KBM-7 (cell line): ENCODE measurements at places on chromosomes 13 and 19.
A peak's percentile ranks its signal among the peaks of the same experiment; 100 is the strongest.

- no peak for DNase-seq
These were observed 59.0 kb upstream of the FARP1 start for GRCh38 chr13:98083936-98084335.

DNA sequence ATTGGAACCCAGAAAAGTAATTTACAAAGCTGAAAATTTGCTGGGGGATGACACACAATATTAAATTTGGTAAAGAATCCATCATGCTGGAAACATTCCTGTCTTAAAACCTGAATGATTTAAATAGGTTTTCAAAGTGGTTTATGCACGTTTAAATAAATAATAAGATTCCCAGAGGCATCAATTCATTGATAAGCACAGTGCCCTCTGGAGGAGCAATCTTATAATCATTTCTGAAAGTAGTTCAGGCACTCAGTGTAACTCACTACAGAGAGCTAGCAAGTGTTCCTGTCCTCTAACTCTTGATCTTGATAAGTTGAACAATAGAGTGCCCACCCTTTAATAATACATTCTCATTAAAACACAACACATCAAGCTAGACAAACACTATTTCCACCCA lies 43.5 kb upstream of the SHISA2 start:
- no peak for DNase-seq

DNA sequence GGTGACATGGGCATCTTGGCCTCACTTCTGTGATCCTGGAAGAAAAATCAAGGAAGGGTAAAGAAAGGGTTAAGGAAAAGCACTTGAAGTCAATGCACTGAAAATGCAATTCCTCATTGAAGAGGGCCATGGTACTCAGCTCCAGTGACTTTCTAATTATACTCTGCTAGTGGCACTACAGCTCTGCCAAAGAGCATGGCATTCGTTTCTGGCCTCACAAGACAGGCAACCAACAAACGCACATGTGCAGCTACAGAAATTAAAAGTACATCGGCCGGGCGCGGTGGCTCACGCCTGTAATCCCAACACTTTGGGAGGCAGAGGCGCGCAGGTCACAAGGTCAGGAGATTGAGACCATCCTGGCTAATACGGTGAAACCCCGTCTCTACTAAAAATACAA lies 21.8 kb downstream of the SACS start:
- DNase-seq, result no peak

GRCh38 chr13:63541336-63541735 lies 2125.7 kb upstream of the PCDH20 start:
- no peak for DNase-seq

- DNase-seq, result no peak
These were observed 345.6 kb downstream of the SPRY2 start for GRCh38 chr13:79995334-79995733.

DNA sequence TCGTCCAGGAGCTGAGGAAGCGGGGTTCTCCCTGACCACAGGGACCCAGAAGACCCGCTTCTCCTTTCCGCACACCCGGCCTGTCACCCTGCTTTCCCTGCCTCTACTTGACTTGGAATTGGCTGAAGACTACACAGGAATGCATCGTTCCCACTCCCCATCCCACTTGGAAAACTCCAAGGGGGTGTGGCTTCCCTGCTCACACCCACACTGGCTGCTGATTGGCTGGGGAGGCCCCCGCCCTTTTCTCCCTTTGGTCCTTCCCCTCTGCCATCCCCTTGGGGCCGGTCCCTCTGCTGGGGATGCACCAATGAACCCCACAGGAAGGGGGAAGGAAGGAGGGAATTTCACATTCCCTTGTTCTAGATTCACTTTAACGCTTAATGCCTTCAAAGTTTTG lies 18.9 kb downstream of the VASP start:
- DNase-seq, result peak; percentile 53

DNA sequence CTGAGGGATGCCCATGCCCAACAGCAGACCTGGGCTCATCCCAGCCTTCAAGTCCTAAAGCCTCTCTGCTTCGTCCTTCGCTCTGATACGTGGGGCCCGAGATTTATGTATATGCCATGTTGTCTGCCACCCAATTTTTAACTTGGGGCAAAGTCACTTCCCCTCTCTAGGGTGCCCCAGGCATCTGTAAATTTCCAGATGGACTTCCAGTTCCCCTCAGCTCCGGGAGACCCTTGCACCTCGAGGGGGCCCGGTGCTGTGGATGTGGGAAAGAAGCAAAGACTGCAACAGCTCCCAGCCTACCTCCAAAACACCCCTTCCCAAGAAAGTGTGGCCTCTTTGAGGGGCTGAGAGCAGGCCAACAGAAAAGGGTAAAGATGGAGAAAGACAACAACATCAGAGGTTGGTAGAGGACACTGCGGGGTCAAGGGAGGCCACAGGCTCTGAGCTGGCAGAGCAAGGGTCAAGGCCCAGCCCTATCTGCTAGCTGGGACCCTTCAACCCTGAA lies 97.4 kb downstream of the STK24 start:
- DNase-seq, result no peak

- no peak for DNase-seq
These were observed 6.9 kb upstream of the SBK3 start for GRCh38 chr19:55552206-55552605.

DNA sequence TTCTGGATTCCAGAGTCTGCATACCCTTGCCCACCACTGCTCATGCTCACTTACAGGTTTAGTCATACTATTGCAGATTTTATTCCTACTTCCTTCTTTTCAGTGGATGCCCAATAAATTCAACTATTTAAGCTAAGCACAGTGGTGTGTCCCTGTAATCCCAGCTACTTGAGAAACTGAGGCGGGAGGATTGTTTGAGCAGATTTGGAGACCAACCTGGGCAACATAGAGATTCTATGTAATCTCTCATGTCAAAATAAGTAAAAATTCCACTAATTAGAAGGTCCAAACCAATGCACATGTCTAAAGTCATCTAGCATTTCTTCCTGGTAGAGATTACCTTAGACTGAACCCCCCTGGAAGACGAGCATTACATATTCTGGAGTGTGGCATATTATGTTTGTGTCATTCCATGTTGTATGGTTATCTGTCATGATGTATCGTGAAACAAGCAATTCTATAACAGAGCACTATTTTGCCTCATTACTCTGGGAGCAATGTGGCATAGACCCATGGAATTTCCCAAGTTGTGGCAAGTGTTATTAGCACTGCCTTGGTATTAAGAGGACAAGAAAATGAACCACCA lies 8.3 kb downstream of the HMGB1 start:
- DNase-seq, result no peak

DNA sequence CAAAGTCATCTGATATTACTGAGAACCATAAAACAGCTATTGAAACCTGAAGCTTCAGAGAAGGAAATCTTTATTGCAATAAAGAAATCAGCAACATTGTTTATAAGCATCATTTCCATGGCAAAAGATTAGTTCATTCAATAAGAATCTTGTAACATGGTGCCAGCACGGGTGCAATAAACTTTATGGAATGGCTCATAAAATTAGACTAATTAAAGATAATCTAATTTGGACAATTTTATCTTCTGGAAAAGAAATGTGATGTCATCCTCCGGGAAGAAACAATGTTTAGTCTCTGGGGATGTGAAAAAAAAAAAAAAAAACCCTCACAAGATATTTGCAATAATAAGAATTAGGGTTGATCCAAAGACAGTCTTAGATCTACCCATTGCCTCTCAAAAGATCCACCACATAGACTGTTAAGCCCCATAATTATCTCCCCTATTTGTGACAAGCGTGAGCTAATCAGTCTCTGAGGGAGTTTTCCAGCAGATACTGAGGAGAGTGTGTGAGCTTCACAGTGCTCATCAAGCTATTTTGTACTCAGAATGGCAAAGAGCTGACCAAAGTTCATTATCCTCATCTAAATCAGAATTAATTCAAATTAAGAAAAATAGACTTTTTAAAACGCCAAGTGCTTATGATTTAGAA lies 297.0 kb upstream of the EDNRB start:
- DNase-seq, result no peak

- peak; percentile 55 for DNase-seq
These were observed at the start of gene KCNN4 for GRCh38 chr19:43780706-43781525. Gene KCNN4, minus strand, starts transcription at chr19:43780973. Its CDS starts 112 bp downstream, at chr19:43780861.
